Fibroblast of skin of right biceps (primary cell): ENCODE measurements at places on chromosomes 5 and 9.

GRCh38 chr5:143893638-143894037 is 81.7 kb downstream of the HMHB1 start:
- DNase-seq, result no peak

DNA sequence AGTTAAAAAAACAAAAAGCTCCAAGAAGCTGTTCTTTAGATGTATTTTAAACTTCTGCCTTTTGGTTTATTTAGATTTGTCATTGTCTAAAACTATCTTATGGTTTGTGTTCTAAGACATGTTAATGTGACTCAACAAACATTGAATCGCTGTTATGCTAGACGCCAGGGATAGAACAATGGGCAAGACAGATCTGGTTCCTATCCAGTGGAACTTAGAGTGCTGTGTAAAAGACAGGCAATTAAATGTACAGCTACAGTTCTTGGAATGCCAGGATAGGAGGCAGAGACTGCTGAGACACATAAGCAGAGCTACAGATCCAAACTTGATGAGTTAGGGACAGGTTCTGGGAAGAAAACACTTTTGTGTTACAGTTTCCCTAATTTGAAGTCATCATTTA is 22.4 kb downstream of the LYRM7 start:
- peak; percentile 27 for DNase-seq

DNA sequence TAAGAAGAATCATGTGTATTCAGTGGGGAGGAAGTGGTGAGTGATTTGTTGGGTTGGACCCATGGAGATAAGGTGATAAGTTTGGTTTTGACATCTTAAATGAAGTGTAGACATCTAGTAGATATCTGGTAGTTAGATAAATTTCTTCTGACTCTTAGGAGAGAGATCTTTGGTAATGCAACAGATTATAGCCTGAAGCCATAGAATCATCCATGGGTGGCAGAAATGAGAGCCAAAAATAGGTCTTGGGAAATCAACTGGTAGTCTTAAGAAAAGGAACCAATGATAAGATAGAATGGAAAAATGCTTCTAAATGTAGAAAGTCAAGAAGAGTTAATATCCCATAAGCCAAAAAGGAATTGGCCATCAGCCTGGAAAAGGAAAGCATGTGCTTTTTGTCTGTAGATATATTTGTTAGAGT is 532.7 kb upstream of the GRAMD2B start:
- DNase-seq, result peak; percentile 5

DNA sequence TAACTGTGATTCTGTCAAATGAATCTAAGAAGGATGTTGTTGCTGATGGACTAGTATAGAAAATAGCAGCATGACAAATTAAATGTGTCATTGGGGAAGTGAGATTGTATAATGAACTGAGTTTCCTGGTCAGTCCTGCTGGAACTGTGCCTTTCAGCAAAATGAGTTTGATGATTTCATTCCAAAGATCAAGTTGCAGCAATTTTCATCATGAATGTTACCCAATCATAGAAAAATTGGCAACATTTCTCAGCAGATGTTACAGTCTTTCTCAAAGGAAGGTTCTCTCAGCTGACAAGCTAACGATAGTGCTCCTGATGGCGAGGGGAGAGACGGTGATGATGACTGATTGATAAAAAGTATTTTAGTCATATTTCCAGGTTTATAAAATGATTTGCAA is 10.7 kb downstream of the PCDHAC2 start:
- DNase-seq, result peak; percentile 50

GRCh38 chr5:51273021-51273420 is 110.2 kb upstream of the ISL1 start:
- DNase-seq, result no peak

- DNase-seq, result no peak
Measured at GRCh38 chr5:178794433-178794832, 64.0 kb upstream of the ZNF354A start.

GRCh38 chr9:125075997-125076396 is 67.3 kb downstream of the SCAI start:
- DNase-seq, result no peak

GRCh38 chr5:132215329-132215728 is 12.3 kb downstream of the P4HA2 start:
- DNase-seq, result peak; percentile 97

GRCh38 chr5:1336106-1336561 is 8.8 kb downstream of the CLPTM1L start:
- no peak for DNase-seq

GRCh38 chr9:27719711-27720110 is 146.4 kb upstream of the C9orf72 start:
- DNase-seq, result no peak

DNA sequence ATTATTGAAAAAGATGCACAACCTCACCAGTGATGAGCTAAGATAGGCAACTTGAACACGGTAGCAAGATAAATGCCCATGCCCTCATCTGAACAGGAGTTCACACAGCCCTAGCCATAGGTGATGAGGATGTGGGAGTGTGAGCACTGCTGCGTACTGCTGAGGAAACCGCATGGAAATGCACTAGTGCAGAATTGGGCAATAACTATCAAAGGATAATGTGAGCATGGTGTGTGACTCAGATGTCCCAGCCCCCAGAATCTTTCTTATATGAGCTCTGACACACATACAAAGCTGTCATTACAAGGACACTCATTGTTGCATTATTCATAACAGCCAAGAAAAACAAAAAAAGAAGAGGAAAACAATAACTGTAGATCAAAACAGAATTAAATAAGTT is 521.2 kb downstream of the IRX1 start:
- DNase-seq, result peak; percentile 80

DNA sequence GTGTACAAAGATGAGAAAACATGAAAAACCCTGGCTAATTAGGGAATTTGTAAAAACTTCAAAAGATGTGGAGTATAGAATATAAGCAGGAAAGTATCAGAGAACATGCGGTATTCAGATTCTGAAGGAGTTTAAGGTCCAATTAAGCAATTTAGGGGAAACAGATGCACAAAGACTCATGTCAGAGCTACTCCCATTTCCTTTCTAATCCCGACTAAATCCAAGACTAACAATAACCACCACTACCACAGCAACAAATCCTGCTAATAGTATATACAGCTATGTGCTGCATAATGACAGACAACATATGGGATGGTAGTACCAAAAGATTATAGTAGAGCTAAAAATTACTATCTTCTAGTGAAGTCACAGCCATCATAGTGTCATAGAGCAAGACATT is 102.1 kb downstream of the LURAP1L start:
- DNase-seq, result no peak

GRCh38 chr5:174083056-174083827 is 37.7 kb downstream of the NSG2 start:
- no peak for DNase-seq

DNA sequence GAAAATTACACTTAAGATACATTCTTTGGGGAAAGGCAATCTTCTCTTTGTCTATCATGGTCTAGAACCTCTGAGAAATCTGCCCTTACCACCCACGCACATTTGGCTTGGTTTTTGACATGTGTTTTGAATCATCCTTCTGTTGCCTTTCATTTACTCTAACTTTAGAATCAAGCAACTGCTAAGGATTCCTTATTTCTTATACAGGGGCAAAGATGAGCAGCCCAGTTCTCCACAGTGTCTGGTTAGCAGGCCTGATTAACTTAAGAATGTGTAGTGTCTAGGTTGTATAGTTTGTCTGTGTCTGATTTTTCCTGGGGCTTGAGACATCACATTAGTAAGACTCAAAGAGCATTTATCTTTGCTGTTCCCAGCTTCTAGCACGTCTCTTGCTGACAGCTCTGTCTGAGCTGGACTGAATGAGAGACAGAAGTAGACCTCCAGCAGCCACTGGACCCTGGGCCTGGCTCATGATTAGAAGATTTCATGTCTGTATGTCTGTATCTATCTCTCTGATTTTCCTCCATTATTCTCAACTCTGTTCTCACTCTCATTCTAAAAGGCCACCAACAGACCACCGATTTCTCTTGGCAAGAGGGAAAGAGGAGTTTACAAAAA is 31.8 kb upstream of the PCA3 start:
- DNase-seq, result peak; percentile 92

DNA sequence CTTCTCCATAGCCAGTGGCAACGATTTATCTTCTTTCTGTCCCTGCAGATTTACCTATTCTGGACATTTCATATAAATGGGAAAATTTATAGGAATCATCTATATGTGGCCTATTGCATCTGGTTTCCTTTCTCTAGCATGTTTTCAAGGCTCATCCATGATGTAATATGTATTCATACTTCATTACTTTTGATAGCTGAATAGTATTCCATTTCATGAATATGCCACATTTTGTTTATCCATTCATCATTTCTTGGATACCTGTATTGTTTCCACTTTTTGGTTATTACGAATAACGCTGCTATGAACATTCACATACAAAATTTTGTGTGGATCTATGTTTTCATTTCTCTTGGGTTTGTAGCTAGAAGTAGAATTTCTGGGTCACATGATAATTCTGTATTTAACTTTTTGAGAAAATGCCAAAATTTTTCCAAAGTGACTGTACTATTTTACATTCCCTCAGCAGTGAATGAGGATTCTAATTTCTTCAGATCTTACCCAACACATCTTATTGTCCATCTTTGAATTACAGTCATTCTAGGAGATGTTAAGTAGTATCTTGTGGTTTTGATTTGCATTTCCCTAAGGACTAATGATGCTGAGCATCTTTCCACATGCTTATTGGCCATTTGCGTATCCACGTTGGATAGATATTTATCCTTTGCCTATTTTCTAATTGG is 3.6 kb downstream of the IARS1 start:
- peak; percentile 66 for DNase-seq

DNA sequence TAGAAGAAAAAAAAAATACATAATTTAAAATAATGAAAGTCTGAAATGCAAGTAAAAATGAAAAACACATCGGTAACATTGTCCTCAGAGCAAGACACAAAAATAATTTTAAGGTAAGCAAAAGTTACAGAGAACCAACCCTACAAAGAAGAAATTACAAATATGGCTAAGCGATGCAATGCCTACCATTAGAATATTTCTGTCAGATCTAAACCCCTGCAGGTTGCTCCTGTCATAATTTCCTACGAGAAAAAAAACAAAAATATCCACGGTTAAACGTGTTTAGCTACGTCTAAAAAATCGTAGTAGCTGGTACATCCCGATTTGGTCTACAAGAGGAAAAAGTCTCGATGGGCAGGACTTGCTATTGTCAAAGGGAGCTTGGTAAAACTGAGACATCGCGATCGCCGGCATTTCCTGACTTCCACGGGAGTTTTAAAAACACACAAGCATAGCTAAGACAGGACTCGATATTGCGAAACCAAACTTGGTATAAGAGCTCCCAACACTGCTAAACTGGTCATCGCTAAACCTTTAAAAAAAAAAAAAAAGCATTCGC is 1.1 kb upstream of the ANXA2R start:
- peak; percentile 73 for DNase-seq

DNA sequence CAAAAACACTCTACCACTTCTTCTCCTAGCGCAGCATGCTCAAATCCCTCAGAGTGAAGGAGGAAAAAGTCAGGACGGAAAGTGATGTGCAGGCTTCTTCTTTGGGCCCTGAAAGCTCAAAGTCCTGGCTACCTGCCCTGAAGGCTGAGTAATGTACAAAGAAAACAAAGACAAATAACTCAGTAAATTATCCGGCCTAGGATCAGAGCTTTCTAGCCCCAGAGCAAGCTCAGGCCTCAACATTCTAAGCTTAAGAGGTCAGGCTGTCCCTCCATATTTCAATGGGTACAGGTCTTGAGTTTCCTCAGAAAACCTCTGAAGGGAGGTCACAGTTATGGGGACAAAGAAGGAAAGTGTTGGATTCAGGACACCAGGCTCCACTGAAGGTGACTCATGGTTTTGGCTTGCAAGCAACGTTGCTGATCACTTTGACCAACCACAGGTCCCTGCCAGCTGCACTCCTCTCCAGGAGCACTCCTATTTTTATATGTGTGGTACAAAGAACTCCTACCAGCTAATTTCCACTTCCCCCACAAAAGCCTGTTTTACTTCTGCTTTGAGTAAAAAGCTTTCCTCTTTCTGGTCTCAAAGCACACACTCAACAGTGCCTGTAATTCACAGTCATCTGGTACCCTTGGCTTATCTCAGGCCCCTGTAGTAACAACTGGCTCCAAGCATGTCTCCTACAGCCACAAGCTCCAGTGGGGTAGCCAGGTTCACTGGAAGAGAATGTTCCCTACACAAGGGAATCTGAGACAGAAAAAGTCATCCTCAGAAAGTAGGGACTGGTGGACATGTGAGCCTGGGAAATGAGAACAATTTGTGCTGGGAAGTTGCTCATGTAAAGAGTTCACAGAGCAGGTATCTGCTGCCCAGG is 115.7 kb downstream of the UGCG start:
- peak; percentile 97 for DNase-seq

- peak; percentile 71 for DNase-seq
Measured at GRCh38 chr5:27266184-27266583, 227.8 kb upstream of the CDH9 start.

DNA sequence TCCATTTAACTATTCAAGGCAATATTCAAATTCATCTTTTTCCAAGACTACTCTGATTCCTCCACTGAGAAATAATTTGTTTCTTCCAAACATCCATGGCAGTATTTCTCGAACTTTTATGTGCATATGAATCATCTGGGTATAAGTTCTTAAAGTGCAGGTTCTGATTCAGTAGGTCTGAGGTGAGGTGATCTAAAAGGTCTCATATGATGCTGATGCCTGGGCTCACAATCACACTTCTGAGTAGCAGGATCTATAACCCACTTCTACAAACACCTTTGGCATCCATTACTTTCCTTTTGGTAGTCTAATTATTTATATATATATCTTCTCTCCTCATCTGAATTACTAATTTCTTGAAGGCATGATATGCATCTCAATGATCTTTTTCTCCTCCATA is 7.2 kb downstream of the ERP44 start:
- DNase-seq, result no peak

DNA sequence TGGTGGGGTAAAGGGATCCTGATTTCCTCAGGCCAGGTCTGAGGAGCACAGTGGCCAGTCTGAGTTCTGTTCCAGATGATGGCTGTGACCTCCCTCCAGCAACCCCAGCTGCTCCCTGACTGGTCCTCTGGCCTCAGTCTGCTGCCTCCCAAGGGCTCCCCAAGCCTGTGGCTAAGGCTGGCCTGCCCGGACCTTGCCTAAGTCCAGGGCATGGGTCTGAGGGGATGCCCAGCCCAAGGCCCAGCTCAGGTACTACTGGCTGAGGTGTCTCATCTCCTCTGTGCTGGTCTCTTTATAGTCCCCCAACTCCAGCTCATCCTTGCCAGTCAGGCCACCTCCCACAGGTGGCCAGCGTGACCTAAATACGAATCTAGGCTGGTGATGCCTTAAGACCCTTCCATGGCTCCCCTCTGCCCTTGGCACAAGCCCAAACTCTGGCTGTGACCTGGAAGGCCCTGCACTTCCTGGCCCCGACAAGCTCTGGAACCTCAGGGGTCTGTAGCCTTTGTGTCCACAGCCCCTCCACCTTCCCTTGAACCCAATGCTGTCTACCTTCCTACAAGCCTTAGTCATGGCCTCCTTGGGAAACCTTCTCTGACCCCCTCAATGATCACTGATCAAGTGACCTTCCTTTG is 9.8 kb downstream of the KIF12 start:
- DNase-seq, result no peak

GRCh38 chr5:31530541-31531265 is 1.2 kb downstream of the DROSHA start:
- peak; percentile 24 for DNase-seq

GRCh38 chr9:34440017-34440416 is 18.4 kb downstream of the FAM219A start:
- DNase-seq, result no peak

GRCh38 chr5:181189363-181189961 is 15.5 kb downstream of the TRIM7 start:
- no peak for DNase-seq
